ENCODE measurements at places on chromosomes 3 and 15.

GRCh38 chr3:4695846-4696245 lies 202.7 kb downstream of the ITPR1 start:
- DNase-seq: no peak

DNA sequence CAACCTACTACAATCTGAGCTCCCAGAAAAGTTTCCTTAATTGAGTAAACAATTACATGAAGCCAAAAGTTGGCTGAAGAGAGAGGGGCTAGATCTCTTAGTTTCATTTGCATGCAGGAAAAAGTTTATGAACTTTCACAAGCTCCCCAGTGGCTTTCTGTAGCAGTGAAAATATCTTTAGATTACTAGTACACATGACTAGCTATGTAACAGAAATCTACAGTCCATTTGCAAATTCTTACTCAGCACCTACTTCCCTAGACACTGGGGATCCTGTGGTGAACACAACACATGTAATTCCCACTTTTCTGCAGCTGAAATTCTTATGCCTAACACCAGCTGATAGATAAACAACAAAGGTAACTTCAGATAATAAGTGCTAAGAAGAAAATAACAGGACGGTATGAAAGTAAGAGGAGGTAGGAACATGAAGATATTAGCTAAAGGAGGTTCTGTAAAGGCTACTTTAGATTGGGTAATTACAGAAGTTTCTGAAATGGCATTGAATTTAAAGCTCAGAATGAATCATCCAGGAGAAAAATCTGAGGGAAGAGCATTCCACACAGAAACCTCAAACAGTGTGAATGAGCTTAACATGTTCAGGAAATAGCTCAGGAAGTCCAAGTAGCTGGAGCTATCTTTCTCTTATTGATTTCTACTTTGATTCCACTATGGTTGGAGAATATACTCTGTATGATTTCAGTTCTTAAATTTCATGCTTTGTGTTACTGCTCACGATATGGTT lies 204.8 kb downstream of the MAGI1 start:
- no peak for DNase-seq

GRCh38 chr3:152400887-152401286 lies 132.2 kb downstream of the MBNL1 start:
- DNase-seq: no peak

GRCh38 chr3:53122255-53122932 lies 7.8 kb downstream of the RFT1 start:
- DNase-seq: no peak

GRCh38 chr3:46083956-46084355 lies 56.7 kb upstream of the XCR1 start:
- no peak for DNase-seq

- DNase-seq: no peak
These were observed 208.5 kb upstream of the LINGO1 start for GRCh38 chr15:77840991-77841775.

- DNase-seq: no peak
These were observed 1030.2 kb downstream of the MCTP2 start for GRCh38 chr15:95261546-95261945.

DNA sequence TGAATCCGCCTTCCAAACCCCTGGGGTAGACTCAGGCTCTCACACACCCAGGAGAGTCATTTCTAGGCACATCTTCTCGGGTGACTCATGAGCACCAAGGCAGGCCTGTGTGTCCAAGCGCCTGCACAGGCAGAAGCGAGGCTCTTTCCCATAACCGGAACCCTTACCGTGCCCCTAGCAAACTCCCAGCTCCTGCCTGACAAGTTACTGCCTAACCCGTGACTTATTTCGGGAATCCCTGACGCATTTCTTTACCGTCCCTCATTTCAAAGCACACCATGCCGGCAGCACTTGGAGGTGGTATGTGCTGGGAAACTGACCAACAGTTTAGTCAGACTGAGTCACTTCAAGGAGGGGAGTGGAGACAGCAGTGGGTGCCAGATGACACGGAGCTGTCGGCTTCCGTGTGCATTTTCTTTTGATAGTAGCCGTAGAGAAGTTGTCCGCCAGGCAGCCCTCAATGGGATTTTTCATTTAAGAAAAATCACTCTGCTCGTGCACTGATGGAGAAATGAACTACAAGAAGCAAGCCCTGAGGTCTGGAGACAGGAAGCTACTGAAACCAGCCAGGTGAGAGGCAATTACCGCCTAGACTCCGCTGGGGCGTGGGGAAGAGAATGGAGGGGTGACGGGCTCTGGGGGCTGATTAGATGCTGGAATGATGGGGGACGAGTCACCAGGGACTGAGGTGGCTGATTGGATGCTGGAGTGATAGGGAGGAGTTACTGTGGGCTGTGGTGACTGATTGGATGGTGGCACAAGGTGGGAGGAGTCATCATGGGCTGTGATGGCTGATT lies 17.3 kb upstream of the HRH1 start:
- no peak for DNase-seq

- no peak for DNase-seq
These were observed 186.9 kb downstream of the OPA1 start for GRCh38 chr3:193779933-193780332.

GRCh38 chr3:163563485-163563884 lies 1514.8 kb downstream of the SI start:
- no peak for DNase-seq

DNA sequence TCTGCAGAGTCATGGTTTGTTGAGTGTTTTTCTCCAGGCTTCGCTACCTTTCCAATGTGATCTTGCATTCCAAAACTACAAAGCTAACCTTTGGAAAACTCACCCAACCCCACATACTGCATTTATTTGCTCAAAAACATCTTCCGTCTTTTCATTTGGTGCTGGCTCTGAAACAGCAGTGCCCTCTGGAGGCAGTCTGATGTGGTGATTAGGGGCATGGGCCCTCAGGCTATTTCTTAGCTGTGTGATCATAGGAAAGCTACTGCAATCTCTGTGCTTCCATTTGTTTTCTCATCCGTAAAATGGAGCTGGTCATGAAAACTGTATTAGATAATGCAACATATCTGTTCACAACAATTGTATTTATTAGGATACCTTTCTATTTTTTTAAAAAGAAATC lies 47.0 kb downstream of the MTHFS start:
- DNase-seq: no peak

- no peak for DNase-seq
These were observed 667 bp downstream of the UMPS start for GRCh38 chr3:124730941-124731297.

DNA sequence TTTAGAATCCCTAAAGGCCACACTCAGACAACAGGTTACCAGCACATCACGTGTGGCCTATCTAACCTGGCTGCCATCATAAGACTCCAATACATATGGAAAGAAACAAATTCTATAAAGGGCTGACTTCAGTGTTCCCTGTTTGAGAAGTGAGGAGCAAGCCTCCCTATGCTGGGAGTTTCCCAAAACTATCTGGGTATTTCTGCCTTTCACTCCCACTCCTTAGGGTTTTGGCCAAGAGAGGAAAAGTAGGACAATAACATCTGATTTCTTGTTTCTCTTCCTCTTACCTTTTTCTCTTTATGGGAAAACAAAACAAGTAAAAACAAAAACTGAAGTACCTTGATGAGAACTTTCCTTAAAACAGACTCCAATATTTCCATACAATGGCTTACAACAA lies 121.5 kb upstream of the COL8A1 start:
- no peak for DNase-seq

Measured in cortex of kidney (tissue), 1 donor.